Right renal cortex interstitium (tissue), 3 donors: ENCODE measurements at places on chromosomes 13 and 19. TPM values are rescaled to one million over a fixed set of nuclear protein-coding genes. Genes with fewer than 3 reads are reported as not detected.

ZNF546 gene
- polyA plus RNA-seq: 6.2 TPM

DNA sequence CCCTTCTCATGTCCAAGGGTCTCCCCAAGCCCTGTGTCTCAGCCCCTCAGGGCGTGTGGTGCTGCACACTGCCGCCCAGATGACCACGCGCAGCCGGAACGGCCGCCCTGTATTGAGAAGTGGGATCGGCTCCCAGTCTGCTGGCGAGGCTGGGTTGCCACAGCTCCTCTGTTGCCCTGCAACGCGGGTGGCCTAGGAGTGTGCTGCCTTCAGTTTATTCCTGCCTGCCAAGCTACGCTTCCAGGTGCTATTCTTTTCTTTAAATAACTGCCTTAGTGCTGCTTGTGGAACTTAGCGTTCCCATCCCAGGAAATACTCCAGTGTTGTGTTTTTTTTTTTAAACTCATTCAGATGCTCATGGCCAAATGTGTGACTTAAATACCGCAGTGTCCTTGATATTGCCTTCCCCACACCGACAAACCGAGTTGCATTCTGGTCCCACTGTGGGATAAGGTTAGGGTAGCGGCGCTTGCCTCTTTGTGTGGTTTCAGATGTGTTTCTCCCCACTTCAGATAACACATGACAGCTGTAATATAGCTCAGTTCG is 16.6 kb downstream of the ACTN4 start:
- DNase-seq: no peak

DNA sequence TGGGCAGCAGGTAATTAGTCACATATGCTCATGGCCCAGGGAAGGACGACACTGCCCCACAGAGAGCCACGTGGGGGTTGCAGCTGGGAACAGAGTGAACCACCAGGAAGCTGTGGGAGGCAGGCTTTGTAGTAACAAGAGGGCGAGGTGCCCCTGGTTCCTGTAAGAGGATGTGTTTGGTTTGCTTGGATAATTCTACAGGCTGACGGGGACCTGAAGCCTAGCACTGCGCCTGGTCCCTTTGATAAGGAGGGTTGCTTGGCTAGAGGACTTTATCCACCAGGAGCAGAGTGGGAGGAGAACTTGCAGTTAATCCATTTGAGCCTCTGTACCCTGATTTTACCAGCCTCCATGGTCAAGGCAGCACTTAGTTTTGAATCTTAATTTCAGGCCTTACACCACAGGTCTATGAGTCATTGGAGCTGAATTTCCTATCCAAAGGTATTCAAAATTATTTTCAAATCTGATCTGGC is 67.4 kb upstream of the CLDN10 start:
- no peak for DNase-seq

DNA sequence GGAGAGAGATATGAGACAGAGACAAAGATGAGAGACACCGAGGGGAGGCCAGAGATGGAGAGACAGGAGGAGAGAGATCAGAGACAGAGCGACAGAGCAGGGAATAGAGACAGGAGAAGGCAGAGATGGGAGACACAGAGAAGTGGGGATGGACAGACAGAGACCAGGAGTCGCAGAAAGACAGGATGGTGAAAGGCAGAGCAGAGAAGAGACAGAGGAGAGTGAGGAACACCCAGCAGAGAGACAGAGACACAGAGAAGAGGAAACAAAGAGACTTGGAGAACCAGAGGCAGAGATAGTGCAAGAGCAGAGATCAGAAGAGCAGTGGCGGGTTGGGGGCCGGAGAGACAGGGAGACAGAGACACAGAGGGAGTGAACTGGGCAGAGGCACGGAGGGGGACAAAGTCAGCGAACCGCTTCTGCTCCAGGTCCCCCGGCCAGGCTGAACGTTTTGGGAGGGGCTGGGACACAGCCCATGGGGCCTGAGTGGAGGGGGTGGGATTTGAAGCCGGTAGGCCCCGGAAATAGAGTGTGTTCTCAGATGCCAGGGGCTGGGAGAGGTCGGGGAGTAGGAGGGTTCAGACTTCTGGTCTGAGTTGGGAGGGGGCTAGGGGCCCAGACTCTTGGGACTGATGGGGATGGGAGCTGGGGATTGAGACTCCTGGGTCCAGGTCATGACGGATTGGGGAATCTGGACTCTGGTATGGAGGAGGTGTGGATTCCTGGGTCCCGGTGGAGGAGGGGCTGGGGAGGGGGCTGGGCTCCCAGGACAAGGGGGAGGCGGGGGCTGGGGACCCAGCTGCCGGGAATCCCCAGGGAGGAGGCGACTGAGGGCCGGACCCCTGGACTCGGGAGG is 654 bp downstream of the ZNF579 start:
- DNase-seq: no peak
